Fibroblast of villous mesenchyme (primary cell): ENCODE measurements at places on chromosomes 2 and 18. TPM values are rescaled to one million over a fixed set of nuclear protein-coding genes. Genes with fewer than 3 reads are reported as not detected.

Gene CNPPD1
- 17.7 and 19.6 TPM in 2 replicates for total RNA-seq

Gene LTBP1
- 33.7 and 163 TPM in 2 replicates for total RNA-seq

DNA sequence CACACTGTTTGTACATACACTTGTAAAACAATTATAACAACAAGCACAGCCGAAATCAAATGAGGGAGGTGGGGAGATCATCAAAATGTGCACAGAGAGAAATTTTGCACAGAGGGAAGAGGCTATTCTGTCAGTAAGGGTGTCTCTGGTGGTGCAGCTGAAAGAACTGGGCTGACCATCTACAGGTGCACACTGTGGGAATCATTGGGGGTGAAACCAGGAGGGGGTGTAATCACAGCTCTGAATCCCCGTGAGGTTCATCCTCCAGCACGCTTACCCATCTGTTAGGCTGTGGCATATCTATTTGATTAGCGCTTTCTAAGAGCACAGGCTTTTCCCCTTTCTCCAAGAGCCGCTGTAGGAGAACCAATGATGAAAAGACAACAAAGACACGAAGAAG, 389.9 kb upstream of the CDH20 start:
- DNase-seq, result no peak

Gene MAL
- total RNA-seq, result not detected in 2 replicates

DNA sequence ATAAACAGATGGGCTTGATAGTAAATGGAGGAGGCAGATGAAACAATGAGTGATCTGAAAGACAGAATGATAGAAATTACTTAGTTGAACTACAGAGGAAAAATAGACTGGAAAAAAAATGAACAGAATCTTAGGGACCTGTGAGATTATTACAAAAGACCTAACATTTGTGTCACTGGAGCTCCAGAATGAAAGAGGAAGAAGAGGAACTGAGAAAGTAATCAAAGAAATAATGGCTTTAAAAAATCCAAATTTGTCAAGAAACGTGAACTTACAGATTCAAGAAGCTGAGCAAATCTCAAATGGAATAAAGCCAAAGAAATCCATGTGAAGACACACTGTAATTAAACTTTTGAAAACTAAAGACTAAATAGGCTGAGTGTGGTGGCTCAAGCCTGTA, 28.3 kb downstream of the EVA1A start:
- DNase-seq, result no peak

- DNase-seq, result peak; percentile 35
Observed at GRCh38 chr18:21262244-21262643, 20.2 kb downstream of the GREB1L start.

Gene SP3
- total RNA-seq, result 87.0 and 129 TPM in 2 replicates
